ENCODE measurements at places on chromosomes 4 and X.

GRCh38 chr4:182222766-182223165, 20.4 kb upstream of the TENM3 start:
- DNase-seq, result no peak

- no peak for DNase-seq
These were observed 161.9 kb downstream of the RELL1 start for GRCh38 chr4:37524267-37524666.

DNA sequence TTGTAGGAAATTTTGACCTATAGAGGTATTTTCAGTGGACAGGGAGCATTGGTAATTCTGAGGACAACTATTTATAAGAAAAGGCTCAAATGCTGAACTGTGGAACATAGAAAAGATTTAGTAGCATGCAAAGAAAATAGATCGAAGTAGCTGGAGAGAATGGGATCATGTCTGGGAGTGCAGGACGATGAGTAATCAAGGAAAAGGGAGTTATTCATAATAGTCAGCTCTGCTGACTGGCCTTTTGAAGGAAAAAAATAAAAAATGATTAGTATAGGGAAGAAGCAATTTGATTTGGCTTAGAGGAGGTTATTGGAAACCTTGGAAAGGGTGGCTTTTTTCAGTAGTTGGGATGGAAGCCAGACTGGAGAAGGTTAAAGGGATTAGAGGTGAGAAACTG, 22.9 kb upstream of the ANK2 start:
- no peak for DNase-seq

DNA sequence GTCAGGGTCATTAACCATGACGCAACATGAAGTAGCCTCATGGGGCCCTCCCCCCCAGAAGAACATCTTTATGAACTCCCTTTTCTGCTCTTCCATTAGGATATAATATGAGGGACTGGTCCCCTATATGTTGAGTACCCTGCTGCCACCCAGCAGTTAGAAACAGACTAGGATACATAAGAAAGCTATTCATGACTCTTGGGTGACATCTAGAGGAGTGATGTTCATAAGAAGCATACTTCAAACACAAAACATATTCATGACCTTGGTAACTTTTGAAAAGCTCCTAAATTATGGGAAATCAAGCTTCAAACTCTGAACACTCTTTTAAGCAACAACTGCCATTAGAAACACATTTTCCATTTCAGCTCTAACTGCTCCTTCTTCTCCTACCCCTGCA, 155.2 kb upstream of the SPIN4 start:
- DNase-seq, result peak; percentile 5

GRCh38 chr4:168240821-168241220, 77.7 kb downstream of the DDX60 start:
- DNase-seq, result no peak

DNA sequence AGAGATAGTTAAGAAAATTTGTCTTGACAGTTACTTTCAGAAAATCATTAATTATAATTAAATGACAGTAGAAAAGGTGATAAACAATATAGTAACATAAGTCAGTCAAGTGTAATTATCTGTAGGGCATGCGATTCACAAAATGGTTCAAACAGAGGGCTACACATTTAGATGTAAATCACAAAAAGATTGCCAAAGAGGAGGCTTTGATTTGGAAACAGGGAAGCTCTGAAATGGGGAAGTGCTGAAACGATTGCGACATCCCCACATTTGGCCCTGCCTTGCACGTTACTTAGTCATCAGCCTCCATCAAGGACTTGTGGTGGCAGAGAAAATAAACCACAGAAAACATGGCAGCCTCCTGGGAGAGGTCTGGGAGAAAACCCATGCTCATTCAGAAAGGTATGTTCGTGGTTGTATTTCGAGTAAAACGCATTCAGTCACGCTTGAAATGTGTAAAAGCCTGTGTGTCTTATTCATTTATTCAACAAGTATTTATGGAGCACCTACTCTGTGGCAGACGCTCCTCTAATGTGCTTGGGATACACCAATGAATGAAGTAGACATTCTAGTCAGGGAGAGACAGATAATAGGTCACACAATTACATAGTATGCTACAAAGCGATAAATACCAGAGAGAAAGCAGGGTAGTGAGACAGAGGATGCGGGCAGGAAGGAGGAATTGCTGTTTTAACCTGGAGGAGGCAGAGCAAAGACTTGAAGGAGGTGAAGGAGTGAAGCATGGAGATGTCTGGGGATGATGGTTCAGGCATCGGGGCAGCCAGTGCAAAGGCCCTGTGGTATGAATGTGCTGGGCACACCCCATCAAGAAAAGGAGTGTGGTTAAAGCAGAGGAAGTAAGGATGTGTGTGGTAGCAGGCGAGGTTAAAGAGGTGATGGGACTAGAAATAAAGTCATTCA, 7.8 kb downstream of the RBM47 start:
- DNase-seq, result peak; percentile 16

DNA sequence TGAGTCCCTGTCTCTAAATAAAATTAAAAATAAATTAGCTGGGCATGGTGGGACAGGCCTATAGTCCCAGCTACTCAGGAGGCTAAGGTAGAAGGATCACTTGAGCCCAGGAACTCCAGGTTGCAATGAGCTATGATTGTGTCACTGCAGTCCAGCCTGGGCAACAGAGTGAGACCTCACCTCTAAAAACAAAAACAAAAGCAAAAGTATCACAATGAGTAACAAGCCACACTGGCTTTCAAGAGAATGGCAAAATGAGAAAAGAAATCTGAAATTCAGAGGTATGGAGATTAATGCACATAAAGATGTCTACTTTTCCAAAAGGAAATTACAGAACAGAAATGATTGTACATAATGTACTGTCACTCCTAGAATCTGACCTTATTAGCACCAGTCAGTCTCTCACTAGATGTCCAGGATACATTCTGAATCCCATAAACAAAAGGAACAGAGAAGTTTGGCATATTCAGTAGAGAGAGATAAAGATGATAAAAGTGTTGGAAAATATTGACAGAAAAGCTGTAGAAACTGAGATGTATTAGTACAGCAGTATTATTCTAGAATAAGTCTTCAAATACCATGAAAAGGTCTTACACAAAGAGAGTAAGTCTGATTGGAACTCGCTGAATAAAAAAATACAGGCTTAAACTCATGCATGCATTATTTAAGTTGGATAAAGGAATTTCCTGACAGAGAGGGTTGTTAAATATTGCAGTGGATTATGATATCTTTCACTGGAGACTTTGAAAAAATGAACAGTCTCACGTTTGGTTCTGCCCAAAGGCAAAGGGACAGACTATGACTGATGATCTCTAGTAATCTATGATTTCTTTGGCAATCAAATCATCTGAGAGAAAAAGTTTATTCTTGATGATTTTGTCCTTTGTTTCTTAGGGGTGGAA, 102.5 kb downstream of the SH3RF1 start:
- DNase-seq, result no peak

DNA sequence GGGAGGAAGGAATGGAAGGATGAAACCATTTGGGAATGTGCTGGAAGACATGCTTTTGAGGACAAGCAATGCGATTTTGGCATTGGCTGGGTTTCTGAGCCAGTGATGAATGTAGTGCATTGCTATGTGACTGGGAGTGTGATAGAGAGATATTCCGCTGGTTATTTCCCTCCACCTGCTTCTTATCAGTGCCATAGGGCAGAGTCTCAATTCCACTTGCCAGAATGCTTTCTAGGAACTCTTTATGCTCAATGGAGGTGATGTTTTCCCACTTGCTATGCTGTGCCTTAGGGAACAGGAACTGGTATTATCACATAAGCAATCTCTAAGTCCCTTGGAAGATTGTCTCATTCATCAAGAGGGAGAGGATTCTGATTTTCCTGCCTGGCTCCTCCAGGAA, 28.0 kb downstream of the TBL1X start:
- DNase-seq, result no peak

- no peak for DNase-seq
These were observed 35.3 kb upstream of the JADE3 start for GRCh38 chrX:46876901-46877300.

GRCh38 chr4:98935633-98936032, 6.7 kb upstream of the EIF4E start:
- DNase-seq, result no peak

DNA sequence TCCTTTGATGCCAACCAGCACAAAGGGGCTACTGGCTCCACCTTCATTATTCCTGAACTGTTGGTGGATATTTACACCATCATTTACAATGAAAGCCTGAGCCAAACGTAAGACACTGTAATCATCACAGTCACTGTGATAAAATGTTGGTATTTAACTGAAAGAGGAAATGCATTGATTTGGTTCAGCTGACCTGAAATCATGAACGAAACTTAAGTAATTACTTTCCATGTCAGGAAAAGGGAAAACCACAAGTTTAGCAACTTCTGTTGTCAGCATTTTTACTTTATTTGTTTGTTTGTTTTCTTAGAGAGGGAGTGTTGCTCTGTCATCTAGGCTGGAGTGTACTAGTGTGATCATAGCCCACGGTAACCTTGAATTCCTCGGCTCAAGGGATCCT, 247.8 kb upstream of the FAM47A start:
- no peak for DNase-seq

DNA sequence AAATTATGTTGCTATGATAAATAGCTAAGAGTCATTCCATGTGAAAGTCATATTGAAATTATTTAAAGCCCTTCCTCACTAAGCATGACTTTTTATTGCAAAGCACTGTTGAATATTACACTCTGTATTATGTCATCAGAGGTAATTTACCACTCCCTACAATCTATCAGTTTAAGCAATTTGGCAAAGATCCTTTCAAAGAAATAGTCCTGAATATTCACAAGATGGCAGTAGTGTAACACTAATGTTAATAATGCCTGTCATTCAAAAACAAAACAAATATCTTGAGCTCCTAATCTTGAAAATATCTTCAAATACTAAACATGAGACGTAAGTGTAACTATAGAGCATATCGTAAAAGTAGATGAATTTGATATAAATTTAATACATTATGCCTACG, 208.6 kb upstream of the TECRL start:
- DNase-seq, result no peak

DNA sequence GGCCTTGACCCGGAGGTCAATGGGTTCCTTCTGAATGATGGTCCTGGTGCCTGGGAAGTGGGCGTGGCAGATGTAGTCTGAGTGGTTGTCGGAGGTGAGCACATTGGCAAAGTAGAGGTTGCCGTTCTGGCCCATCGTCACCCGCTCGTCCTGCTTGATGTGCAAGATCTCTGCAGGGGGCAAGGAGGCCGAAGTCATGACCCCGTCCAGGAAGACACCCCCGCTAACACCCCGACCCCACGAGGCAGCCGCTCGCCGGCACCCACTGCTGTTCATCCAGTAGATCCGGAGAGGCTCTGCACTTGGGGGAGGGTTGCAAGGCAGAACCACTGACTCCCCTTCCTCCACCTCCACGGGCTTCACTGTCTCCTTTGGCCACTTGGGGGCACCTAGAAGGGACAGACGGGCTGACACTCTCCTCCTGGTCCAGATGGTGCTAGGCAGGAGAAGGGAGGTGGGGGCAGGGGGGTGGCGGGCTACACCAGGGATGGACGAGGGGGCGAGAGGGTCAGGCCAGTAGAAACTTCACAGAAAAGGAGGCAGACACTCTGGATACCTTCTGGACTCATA, 15.1 kb downstream of the L1CAM start:
- DNase-seq, result no peak

DNA sequence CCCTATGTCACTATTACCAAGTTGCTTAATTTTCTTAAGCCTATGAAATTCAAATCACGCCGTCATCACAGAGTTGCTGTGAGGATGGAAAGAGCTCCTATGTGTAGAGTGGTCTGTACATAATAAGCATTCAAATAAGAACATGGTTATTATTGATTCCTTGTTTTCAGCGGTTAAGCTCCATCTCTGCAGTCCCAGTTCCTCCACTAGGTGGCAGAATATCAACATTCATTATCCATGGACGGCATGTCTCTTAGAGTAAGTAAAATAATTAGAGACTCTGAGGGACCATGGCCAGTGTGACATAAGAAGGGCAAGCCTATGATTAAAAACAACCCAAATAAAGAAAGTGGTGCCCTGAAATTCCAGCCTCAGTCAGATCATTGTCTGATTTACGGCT, 132.5 kb upstream of the NHS start:
- DNase-seq, result peak; percentile 31

GRCh38 chr4:164876700-164877324, at the start of gene APELA:
APELA (plus strand) TSS chr4:164877178; CDS start chr4:164877332, 154 bp downstream.
- DNase-seq, result no peak

- DNase-seq, result no peak
These were observed 2.1 kb upstream of the DHRSX start for GRCh38 chrX:2502668-2503519.

GRCh38 chr4:146490106-146490505, 31.6 kb downstream of the SLC10A7 start:
- DNase-seq, result no peak

DNA sequence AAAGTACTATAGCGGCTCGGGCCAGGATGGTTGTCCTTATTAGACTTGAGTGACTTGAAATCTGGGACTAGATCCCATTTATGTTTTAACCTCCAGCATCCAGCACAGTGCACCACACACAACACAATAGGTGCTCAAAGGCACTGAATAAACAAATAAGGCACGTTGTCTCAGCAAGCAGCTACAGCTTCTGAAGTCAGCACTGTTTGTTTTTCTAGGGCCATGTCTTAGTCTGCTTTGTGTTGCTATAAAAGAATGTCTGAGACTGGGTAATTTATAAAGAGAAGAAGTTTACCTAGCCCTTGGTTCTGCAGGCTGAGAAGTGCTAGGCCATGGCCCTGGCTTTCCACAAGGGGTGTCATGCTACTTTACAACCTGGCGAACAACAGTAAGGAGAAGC, 102.1 kb upstream of the LNX1 start:
- DNase-seq, result no peak

DNA sequence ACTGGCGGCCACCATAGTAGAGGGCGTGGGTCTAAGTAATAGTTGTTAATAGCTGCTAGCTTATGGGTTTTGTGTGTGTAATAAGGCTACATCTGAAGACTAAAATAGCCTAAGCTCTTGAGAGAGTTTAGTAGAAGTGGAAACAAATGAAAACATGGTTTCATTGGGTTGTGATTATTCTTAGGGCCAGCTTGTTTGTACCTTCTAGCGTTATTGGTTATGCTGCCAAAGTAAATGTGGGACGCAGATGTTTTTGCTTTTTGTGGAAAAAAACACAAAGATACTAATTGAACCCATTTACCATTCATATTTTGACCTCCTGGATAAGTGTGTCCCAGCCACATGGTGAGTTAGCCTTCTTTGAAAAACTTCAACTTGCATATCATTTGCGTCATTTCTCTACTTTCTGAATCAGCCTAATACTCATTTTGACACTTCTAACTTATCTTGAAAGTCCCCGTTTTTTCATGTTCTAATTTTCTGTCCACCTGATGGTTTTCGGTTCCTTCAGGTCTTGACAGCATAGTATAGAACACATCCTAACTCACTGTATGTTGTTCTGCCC, 305.3 kb downstream of the FRMPD4 start:
- DNase-seq, result no peak

DNA sequence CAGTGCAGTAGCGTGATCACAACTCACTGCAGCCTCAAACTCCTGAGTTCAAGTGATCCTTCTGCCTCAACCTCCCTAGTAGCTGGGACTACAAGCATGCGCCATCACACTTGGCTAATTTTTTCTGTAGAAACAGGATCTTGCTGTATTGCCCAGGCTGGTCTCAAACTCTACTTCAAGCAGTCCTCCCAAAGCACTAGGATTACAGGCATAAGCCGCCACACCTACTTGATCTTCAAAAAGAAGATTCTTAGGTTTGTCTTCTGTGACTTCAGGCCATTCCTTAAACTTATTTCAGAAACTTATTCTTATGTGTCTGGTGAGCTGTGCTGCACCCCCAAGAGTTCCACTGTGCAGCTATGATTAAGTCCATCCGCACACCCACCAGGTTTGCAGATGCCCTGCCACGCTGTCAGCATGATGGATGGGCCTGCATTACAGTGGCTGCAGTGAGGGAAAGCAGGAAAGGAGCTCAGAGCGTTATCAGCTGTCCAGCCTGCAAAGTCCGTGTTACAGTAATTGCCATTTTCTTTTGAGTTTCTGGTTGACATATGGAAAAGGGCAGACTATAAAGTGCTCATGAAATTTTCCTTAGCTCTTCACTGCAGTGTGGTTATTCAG, 146.6 kb downstream of the AASDH start:
- DNase-seq, result no peak
